Inflammatory macrophage treated with lipopolysaccharide for 1 hour (primary cell): ENCODE measurements at places on chromosomes 16 and 17.

GRCh38 chr17:58005031-58005727, 1.9 kb downstream of the SRSF1 start:
- no peak for DNase-seq

DNA sequence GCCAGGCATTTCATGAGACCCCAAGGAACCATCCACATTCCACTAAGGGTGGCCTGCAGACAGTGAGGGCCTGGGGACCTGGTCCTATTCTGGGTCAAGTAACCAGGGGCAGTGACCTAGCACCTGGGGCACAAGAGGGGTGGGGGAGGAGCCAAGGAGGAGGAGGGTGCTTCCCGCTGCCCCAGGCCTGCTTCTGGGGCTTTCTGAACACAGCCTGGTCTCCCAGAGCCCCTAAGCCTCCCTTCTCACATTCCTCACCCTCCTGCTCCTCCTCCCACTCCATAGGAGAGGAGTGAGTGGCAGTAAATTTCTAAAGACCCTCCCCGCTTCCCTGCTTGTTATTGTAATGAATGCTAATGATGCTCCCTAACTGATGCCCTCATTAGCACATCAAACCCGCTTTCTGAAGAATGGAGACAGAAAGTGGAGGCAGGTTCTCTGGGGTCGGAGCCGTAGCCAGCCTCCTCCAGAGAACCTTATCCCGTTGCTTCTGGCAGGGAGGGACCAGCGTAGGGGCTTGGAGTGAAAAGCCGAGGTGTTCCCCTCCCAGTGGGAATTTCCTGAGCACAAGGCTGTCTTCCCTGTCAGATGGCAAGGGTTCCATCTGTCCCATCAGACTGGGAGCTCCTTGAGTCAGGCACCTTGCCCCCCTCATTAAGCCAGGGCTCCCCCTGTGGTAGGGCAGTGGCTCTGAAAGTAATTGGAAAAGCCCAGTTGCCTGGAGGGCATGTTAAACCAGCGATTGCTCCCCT, 3.7 kb upstream of the SRCIN1 start:
- no peak for DNase-seq

DNA sequence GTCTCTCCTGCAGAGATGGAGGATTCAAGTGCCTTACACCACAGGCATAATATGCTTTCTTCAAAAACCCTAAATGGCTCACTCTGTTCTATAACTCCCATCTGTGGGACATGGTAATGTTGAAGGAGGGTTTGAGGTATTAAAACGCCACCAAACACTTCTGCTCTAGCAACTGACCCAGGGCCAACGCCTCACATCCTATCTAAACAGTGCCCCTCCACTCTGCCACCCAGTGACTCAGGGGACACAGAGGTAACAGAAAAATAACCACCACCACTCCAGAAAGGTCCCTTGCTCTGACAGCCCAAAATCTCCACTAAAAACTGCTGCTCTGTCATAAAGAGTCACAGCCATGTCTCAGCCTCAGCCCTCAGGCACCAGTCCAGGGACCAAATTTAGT, 17.7 kb downstream of the NPRL3 start:
- no peak for DNase-seq

DNA sequence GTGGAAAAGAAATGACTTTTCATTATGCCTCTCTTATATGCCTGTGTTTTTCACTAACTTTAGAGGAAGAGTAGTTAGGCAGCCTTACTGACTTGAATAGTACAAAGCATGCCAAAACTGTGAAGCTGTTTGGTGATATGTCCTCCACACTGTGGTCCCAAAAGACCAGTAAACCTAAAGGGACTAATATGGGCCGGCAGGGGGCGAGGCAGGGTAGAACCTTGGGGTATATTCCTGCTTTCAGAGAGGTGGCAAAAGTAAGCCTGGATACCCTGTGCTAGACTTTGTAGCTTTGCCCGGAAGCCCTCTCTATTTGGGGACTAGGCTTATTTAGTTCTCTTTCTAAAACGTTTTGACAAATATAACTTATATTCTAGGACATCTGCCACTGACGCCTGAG, 36.5 kb upstream of the VWA3A start:
- DNase-seq = no peak
